ENCODE measurements at places on chromosomes 13 and 19.

GRCh38 chr19:44746946-44747738 lies 1.4 kb upstream of the BCL3 start:
- peak; percentile 77 for DNase-seq

GRCh38 chr13:32733690-32734089 lies 147.4 kb downstream of the PDS5B start:
- DNase-seq: no peak

GRCh38 chr19:46426506-46427162 lies 2.1 kb downstream of the PNMA8C start:
- peak; percentile 86 for DNase-seq

- no peak for DNase-seq
These were observed 29.0 kb upstream of the CEBPG start for GRCh38 chr19:33344573-33344925.

GRCh38 chr13:97307882-97308624 lies 85.9 kb downstream of the MBNL2 start:
- DNase-seq: no peak

GRCh38 chr19:14015524-14016035 lies 9.5 kb upstream of the RFX1 start:
- DNase-seq: no peak

GRCh38 chr13:112877976-112878955 lies 90.7 kb upstream of the MCF2L start:
- DNase-seq: no peak

GRCh38 chr13:42068886-42069285 lies 20.4 kb downstream of the DGKH start:
- no peak for DNase-seq

DNA sequence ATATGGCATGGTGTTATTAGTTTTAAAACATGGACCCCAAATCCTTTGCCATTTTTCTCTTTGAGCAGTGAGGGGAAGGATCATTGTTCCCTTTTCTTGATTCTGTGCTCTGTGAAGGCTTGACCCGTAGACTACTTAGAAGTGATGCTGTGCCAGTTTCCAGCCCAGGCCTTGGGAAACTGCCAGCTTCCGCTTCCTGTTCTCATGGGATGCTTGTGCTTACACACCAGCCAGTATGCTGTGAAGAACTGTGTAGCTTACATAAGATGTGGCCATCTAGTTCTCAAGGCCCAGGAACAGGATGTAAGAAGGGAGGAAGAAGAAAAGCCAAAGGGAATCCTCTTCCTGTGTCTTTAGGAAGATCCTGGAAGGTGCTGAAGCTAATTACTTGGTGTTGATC lies 180.9 kb downstream of the PCCA start:
- DNase-seq: no peak

GRCh38 chr13:69997061-69997460 lies 110.6 kb upstream of the ATXN8OS start:
- DNase-seq: no peak

DNA sequence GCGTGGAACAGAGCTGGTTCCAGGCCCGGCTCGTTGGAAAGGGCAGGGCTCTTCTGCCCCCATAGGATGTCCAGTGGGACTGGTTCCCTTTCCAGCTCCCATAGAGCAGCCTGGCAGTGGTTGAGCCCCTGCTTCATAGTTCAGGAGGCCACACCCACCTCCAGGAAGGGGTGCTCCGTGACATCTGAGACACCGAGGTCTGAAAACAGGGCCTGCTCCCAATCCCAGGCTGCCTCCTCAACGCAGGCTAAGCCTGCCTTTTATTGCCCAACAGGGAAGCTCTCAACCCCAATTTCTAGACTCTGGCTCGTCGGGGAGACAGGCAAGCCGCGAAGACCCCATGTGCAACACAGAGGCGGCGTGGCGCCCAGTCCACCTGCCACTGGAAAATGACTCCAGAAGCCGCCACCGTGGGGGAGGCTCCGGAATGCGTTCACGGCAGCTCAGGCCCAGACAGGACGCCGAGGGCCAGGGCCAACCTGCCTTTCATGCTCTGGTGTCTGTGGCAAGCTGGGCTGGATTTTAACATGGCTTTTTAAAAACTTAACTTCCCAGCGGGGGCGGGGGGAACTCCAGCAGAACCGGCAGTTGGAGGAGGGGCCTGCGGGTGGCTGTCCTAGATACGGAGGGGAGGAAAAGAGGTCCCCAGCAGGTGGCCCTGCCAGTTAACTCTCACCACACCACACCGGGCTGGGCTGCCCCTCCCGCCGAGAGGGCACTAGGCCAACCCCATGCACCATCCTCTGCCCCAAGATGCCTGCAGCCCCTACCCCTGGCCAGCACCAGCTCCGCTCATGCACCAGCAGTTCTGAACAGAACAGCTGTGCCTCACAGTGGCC lies 17.9 kb upstream of the TINCR start:
- peak; percentile 63 for DNase-seq

GRCh38 chr13:50999641-51000040 lies 90.0 kb downstream of the RNASEH2B start:
- no peak for DNase-seq

- no peak for DNase-seq
These were observed 274.7 kb downstream of the SUCLA2 start for GRCh38 chr13:47726394-47726793.

DNA sequence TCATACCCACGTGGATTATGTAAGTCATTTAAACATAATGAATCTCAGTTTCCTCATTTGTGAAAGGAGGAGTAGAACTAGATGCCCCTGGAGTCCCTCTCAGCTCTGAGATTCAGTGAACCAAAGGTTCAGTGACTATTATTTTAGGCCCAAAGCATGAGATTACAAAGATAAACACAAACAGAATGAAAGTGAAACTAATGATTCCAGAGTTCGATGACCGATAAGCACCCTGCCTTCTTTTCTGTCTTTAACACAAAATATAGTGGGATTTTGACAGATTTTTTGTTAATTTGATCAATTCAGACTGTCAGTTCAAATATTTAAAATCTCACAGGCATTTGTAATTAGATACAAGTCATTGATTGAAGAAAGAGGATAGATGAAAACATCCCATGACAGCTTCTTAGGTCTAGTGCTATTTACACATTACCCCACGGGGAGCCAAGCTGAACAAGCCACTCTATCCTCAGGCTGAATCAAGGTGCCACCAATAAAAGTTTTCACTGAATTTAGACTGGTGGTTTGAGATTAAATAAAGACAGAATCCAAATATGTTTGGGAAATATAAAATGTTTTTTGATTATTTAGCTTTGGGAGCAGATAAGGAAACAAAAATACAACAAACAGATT lies 64.6 kb upstream of the RAP2A start:
- DNase-seq: no peak

- DNase-seq: no peak
These were observed 28.8 kb upstream of the TUBGCP3 start for GRCh38 chr13:112616586-112617362.

GRCh38 chr19:3515891-3516422 lies 9.8 kb downstream of the FZR1 start:
- DNase-seq: no peak

DNA sequence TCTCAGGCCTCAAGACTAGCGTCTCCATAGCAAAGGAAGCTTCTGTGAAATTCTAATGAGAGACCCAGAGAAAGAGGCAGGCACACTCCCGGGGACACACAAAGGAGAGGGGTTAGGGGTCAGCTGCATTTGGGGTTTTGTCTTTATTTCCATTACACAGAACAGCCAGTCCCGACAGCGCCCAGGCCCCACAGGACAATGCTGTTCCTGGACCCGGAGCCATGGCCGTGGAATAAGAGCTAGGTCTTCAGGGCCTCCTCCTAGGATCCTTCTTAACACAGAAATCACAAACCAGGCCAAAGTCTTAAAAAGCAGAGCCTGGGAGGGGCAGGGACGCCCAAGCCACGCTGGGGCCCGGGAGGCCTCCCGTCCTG lies 22.8 kb downstream of the KCTD15 start:
- no peak for DNase-seq

- no peak for DNase-seq
These were observed 17.2 kb upstream of the RNASEH2B start for GRCh38 chr13:50892210-50892944.

- DNase-seq: no peak
These were observed 25.2 kb downstream of the IL17D start for GRCh38 chr13:20728579-20729311.

- peak; percentile 29 for DNase-seq
These were observed 18.1 kb upstream of the EID2 start for GRCh38 chr19:39557811-39558623.

- DNase-seq: no peak
These were observed 3.7 kb upstream of the PDE4A start for GRCh38 chr19:10416380-10417257.

- no peak for DNase-seq
These were observed 24.5 kb downstream of the PPP5C start for GRCh38 chr19:46371371-46371901.

GRCh38 chr13:45695198-45695730 lies 6.9 kb upstream of the CBY2 start:
- no peak for DNase-seq

DNA sequence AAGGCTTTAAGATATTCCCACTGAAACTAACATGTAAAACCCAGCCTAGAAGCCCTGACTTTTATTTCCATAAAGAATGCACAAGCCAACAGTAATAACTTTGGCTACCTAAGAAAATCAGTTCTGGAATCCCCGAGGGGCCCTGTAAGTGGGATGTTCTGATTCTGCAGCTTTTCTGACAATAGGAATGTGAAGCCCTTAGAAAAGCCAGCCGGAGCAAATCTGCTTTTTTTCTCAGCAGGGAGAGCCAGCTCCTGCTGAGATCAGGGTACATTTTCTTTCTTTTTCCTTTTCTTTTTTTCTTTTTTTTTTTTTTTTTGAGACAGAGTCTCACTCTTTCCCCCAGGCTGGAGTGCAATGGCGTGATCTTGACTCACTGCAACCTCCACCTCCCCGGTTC lies 8.0 kb upstream of the GARRE1 start:
- DNase-seq: no peak

GRCh38 chr19:6516018-6516658 lies 14.0 kb upstream of the TUBB4A start:
- peak; percentile 90 for DNase-seq

DNA sequence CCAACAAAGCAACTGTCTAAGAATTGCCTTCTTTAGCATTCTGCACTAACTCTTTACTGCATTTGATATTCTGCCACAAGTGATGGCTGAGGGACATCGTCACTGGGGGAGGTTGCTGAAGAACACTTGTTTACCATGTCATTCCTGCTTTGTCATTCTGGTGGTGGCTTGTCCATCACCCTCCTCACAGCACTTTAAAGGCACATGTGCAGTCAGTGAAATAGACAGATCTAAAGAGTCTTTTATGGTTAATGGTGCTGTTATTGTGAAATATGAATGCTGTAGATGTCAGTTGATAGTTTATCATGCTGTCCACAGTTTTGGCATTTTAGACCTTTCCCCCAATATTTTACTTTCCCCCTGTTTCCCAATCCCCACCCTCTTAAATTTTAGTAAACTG lies 120.9 kb upstream of the TSC22D1 start:
- no peak for DNase-seq

- no peak for DNase-seq
These were observed 489.1 kb upstream of the TSHZ3 start for GRCh38 chr19:31838163-31838815.

DNA sequence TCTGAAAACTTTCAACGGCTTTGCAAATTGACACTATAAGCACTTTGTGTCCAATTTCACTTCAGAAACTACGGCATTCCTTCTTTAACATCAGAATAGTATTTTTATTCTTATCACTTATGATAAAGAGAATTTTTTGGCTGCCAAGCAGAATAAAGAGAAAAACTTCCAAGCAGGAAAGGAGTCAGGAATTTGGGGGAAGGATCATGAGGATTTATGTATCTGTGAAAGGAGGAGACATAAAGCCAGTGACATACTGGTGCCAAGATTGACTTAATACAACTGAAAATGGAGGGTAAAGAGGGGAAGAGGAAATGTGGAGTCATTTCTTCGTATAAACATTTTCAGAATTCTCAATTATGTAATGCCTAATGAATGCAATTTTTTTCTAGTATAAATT lies 94.7 kb downstream of the RBM26 start:
- DNase-seq: no peak

DNA sequence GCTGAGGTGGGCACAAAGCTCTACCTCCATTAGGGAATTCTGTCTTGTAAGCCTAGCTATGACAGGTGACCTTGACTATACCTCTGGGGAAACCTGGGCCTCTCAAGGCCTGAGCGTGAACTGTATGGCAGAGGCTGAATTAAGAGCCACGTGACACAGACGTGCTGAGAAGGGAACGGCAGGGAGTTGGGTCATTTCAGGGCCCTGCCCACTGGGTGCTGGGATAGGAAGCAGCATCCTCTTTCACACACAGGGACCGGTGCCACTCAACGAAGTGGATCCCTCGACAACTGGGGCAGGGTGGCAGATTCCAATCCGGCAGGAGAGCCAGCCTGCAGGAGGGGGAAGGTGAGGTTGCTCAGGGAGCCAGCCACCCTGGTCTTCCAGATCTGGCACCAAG lies 9.2 kb downstream of the ASF1B start:
- no peak for DNase-seq

DNA sequence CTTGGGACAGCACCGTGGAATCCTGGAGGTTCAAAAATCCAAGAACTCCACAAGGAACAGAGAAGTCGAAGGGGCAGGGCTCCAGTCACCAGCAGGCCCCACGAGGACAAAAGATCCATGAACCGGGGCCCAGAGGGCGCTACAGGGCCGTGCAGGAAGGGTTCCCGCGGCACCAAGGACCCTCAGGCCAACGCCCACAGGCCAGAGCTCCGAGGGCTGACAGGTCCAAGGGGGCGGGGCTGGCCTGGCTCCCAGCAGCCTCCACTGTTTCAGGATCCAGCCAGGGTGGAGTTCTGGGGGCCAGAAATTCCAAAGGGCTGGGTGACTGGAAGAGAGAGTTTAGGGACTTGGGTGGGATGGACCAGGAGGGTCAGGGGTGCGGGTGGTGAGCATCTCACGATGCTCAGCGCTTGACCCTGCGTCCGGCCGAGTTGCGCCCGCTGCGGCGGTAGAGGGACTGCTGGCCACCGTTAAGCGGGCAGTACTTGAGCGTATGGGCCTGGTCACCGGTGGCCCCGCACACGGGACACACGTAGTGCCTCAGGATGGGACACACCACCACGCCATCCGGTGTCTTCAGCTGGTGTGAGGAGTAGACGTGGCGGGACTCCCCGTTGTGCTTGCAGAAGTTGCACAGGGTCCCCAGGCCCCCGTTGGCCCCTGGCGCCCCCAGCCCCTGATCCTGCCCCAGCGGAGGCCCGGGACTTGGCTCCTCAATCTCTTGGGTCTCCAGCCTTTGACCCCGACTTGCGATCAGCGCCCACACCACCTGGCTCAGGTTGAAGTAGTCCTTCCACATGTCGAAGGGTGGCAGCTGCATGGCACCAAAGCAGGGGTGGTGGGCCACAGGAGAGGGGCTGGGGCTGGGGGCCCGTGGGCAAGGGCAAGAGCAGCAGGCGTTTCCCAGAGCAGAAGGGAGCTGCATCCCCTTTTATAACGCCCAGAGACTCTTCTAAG lies at the start of gene NANOS2:
TSS of gene NANOS2 (minus strand) at position 905 of the 957 bp plus-strand sequence. CDS start at position 820, 85 bp downstream.
- DNase-seq: no peak

DNA sequence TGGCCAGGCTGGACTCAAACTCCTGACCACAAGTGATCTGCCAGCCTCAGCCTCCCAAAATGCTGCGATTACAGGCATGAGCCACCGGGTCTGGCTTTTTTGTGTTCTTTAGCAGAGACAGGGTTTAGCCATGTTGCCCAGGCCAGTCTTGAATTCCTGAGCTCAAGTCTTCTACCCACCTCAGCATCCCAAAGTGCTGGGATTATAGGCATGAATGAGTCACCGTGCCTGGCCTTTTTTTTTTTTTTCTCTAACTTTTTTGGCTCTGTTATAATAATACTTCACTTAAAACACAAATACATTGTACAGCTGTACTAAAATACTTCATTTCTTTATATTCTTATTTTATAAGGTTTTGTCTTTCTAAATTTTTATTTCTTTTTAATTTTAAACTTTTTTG lies 599.5 kb upstream of the PCDH9 start:
- DNase-seq: no peak

GRCh38 chr13:112710855-112711527 lies 21.2 kb downstream of the ATP11A start:
- no peak for DNase-seq

Measured in left kidney (tissue), 8 donors.